ENCODE measurements at places on chromosomes 2 and 18.
A peak's percentile ranks its signal among the peaks of the same experiment; 100 is the strongest.

- DNase-seq, result peak; percentile 54
Measured at GRCh38 chr2:97699765-97700444, 13.5 kb upstream of the ZAP70 start.

GRCh38 chr2:215363039-215363438 lies 51.2 kb downstream of the ATIC start:
- no peak for DNase-seq

GRCh38 chr2:16644221-16644925 lies 21.3 kb downstream of the CYRIA start:
- no peak for DNase-seq

GRCh38 chr2:238488347-238488826 lies 61.7 kb downstream of the ASB1 start:
- no peak for DNase-seq

GRCh38 chr2:223082706-223083105 lies 30.7 kb downstream of the KCNE4 start:
- no peak for DNase-seq
